ENCODE measurements at places on chromosomes 7 and 10.

- DNase-seq: peak; percentile 54
These were observed 19.5 kb upstream of the CYREN start for GRCh38 chr7:135189961-135190360.

GRCh38 chr7:112176241-112176640 lies 30.0 kb downstream of the DOCK4 start:
- DNase-seq: no peak

- no peak for DNase-seq
These were observed 16.4 kb downstream of the PRKRIP1 start for GRCh38 chr7:102412548-102412947.

DNA sequence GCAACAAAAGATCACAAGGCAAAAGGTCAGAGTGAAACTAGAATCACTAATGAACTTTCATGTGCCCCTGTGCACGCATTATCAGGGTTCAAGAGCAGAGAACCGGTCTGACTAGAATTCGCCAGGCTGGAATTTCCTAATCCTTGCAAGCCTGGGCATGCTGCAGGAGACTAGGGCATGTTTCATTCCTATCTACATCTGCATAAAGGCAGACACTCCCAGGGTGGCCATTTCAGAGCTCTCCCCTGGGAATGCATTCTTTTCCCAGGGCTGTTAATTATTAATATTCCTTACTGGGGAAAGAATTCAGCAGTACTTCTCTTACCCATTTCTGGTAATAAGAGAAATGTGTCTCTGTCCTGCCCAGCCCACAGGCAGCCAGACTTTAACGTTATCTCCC lies 90.5 kb downstream of the CDC14C start:
- no peak for DNase-seq

- no peak for DNase-seq
These were observed 134.8 kb upstream of the BMPER start for GRCh38 chr7:33770576-33770975.

- no peak for DNase-seq
These were observed 59.5 kb downstream of the AHR start for GRCh38 chr7:17357952-17358351.

GRCh38 chr10:61621605-61622051 lies 41.1 kb upstream of the CABCOCO1 start:
- DNase-seq: no peak

DNA sequence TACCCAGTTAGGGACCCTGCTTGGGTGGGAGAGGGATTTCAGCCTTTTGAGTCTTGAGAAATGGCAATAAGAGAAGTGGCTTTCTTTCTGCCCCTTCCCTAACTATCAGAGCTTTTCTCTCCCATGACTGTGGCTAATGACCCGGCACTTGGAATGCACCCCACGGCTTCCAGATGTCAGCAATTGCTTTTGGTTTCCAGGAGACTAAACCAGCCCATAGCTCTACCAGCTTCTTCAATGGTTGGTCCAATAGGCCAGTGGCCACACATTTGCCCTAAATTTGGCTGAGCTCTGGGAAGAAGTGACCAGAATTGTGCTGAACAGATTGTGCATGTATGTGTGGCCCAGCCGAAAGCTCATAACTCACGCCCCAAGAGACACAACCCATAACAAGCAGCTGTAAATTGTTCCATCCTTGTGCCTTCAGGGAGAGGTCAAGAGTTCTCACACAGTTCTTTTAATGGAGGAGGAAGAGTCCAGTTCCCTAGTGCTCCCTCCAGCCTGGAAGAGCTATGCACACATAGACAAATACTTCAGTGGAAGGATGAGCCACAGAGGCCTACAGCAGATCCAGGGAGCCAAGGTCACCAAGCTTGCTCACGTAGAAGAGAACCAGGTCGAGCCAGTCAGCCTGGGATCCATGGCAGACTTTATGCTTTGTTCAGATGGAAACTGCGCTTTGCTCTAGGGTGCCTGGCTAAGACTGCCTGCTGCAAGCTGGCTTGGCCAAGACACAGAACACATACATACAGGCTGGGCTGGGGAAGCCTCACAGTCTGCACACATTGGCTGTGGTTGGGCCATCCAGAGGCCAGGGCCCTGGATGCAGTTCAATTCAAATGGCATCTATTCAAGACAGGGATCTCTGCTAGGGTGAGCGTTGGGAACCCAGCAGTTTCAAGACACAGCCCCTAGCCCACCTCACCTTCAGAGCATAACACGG lies 131.8 kb upstream of the HABP2 start:
- DNase-seq: no peak

DNA sequence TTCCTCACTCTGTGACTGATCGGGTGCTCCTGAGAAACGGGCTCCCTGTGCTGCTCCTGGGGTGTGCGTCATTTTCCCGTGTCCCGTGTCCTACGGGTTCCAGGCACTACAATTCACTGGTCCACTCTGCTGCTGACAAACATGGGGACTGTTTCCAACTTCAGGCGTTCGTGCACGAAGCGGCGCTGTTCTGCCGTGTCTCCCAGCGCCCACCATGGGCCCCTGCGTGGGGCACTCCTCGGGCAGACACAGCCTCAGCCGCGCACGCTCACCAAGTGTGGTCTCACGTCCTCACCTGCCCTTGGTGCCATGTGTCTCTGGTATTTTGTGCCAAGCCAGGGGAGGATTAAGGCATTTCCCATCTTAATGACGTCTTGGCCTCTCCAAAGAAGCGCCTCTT lies 19.0 kb downstream of the GPR146 start:
- no peak for DNase-seq

DNA sequence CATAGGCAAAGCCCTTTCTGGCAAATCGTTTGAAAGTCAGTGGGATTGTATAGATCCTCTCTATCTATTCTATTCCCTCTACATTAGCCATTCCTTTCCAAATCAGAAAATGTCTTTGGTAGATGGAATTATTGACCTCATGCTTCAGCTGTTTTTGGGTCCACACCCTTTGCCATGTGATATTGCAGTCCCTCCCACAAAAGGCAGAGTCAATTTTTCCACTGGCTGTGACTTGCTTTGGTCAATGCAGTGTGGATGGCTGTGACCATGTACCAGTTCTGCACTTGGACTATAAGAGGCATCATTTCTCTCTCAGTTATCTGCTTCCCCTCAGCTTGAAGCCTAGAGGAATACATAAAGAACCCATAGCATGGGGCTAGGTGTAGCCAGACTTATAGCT lies 332.9 kb downstream of the PTEN start:
- no peak for DNase-seq

DNA sequence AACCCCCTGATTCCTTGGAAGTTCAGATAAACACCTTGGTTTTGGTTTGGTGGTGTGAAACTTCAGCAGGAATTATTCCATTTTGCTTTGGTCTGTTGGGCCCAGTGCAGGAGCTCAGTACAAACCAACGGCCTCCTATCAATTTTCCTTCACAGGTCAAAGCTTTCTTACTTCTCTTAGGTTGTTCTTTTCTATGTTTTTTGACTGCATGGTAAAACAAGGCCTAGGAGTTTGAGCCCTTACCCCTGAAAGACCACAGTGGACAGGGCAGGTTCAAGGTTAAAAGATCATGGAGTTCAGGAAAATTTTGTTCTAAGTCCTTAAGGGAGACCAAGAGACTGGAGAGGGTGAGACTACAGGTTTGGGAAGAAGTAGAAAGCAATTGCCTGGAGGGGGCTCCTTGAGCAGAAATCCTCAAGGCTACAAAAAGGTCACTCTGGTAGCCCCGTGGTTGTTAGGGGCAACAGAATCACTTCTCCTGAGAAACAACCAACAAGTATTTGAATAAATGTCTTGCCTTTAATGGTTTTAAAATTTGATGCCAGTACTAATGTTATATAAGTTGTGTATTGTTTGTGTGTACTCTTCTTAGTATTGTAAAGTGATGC lies 40.9 kb upstream of the FHIP2A start:
- no peak for DNase-seq

DNA sequence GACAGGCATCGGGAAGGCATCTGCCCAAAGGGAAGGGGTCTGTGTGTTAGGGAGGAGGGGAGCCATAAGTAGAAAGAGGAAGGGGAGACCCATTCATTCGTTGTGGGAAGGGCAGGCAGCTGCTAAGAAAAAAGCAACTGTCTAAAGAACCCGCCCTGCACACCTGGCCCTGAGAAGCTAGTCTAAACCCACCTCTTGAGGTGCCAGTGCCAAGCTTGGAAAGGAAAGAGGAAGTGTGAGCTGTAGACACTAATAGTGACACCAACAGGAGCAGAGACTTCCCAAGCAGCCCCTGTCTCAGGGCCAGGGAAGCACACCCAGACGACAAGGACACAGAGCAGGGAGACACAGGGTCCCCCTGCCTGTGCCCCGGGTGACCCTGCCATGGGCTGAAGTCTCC lies 40.8 kb upstream of the PRSS58 start:
- no peak for DNase-seq

GRCh38 chr10:113491967-113492565 lies 60.8 kb upstream of the HABP2 start:
- DNase-seq: no peak

- DNase-seq: no peak
These were observed 37.0 kb upstream of the LCOR start for GRCh38 chr10:96794836-96795733.

DNA sequence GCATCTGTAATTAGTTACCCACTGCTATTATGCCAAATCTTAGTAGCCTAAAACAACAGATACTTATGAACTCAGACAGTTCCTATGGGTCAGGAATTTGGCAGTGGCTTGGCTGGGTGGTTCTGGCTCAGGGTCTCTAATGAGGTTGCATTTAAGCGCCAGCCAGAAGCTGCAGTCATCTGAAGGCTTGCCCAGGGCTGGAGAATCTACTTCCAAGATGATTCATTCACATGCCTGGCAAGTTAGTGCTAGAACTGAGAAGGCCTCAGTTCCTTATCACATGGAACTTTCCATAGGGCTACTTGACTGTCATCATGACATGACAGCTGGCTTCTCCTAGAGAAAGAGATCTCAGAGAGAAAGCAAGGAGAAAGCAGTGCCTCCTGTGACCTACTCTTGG lies 121.3 kb downstream of the AVL9 start:
- no peak for DNase-seq

DNA sequence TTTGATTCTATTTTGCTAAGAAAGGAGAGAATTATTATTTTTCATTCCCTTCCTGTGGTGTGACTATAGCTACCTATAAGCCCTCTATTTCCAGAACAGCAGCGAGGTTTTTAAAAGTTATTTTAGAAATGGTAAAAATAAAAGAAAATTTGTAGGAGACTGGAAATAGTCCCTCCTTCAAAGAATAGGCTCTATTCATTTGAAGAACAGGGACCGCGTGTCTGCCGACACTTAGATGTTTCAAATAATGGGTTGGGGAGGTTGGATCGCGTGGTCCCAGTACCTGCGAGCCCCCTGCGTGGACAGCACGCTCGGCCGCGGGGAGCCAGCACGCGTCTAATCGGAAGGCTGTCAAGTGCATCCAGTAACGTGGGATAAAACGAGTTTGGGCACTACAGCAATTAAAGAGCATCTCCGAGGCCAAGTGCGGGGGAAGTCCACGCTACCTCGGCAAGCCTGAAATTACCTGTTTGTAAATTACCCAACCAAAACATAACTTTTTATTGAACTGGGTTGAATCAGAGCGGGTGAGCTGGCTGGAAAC lies 1.0 kb downstream of the CACNA2D1 start:
- DNase-seq: no peak

DNA sequence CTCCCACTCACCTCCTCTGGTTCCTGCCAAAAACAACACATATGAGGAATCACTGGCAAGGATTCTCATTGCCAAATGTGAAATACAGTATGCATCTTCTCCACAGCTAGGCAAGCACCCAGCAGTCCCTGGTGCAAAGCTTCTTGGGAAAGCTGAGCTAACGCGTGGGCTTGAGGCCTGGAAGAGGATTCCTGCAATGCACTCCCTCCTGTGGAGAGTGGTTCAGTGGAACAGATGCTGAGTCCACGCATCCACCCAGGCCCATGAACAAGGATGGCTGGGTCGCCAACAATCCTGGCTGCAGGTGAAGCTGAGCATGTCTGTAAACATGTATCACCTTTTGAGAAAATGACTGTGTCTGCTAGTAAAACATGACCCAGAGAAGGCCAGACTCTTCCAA lies 113.2 kb upstream of the CHST15 start:
- DNase-seq: no peak

- DNase-seq: no peak
These were observed 56.1 kb downstream of the AUTS2 start for GRCh38 chr7:69654381-69654780.

- no peak for DNase-seq
These were observed 122.0 kb downstream of the TRRAP start for GRCh38 chr7:99000196-99000903.
